Transverse colon (tissue), 4 donors: ENCODE measurements at places on chromosomes 7 and 10. TPM values are rescaled to one million over a fixed set of nuclear protein-coding genes. Genes with fewer than 3 reads are reported as not detected.

Gene CTBP2
- total RNA-seq: 99.1 TPM

Gene PLPP4
- not detected for total RNA-seq

Gene TAS2R3
- 2.6 TPM for total RNA-seq

Gene AKR1C2
- 53.8 TPM for total RNA-seq

Gene GIMAP8
- total RNA-seq: 1.5 TPM

Gene PTPRZ1
- 2.4 TPM for total RNA-seq

Gene MIOS
- 18.7 TPM for total RNA-seq

Gene GLI3
- 6.0 TPM for total RNA-seq

Gene AGAP4
- 94.5 TPM for total RNA-seq

Gene GBX1
- total RNA-seq: not detected

Gene MYO3A
- total RNA-seq: not detected

Gene SPDYE2
- total RNA-seq: not detected

Gene LIPK
- total RNA-seq: not detected

Gene GNAT3
- total RNA-seq: not detected

Gene FIS1
- 170 TPM for total RNA-seq

Gene ZP3
- 3.4 TPM for total RNA-seq

Gene GIMAP5
- 15.7 TPM for total RNA-seq

Gene H2BK1
- total RNA-seq: not detected

Gene TBXAS1
- total RNA-seq: 22.2 TPM

Gene AGAP5
- total RNA-seq: not detected

Gene COL28A1
- total RNA-seq: 4.1 TPM

Gene HACD1
- 52.3 TPM for total RNA-seq

Gene ZNF680
- 6.2 TPM for total RNA-seq

Gene ITIH5
- total RNA-seq: 14.6 TPM

Gene CAMK2B
- 2.8 TPM for total RNA-seq
